ENCODE measurements at places on chromosomes 11 and 22.

- DNase-seq, result no peak
Observed at GRCh38 chr11:65817312-65817834, 16.4 kb upstream of the SNX32 start.

DNA sequence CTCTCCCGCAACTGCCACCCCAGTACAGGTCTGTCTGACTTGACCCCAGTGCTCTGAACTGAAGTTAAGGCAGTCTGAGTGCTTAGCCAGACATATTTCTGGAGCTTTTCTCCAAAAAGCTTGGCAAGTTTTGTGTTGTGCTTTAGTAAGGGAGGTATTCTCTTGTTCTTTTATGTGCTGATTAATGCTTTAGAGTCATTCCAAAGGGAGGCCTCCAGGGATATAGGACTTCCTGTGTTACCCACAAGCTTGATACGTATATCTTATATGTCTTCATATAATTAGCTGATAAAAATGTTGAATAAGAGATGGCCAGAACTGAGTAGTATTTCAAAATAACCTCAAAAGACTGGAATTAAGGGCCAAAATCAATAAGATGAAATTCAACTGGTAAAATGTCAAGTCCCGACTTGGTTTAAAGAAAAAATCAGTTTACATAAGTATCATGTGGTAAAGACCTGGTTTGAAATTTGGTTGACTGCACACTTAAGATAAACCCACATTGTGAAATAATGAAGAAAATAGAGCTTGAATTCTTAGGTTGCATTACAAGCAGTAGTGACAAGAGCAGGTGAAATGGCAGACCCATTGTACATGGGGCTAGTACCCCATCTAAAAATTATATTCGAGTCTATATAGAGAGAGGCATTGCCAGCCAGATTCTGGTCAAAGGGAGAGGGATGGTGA is 226.9 kb downstream of the SNX19 start:
- no peak for DNase-seq

DNA sequence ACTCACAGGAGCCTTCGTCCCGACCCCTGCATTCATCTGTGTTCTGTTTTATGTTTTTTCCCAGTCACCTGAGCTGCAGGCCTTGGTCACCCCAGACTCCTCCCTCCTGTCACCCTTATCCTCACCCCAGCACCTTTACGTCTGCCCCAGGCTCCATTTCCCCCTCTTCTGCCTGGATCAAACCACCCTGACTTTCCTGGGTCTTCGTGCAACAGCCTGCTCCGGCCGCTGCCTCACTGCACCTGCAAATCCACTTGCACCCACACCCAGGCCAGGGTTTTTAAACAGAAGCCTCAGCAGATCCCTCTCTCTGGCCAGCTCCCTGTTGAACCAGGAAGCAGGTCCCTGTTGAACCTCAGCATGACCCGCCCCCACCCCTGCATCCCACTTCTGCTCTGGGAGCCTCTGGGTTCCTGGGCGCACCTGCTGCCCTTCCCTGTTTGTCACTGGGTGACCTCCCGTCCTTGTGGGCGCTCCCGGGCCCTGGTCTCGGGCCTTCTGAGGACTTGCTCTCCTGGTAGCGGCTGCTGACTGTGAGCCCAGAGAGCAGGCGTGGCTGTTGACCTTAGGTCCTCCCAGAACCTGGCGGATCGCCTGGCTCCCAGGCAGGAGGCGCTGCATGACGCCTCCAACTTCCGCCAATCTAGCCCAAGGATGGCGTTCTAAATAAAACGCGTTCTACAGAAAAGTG is 12.8 kb downstream of the MAPK8IP2 start:
- no peak for DNase-seq

DNA sequence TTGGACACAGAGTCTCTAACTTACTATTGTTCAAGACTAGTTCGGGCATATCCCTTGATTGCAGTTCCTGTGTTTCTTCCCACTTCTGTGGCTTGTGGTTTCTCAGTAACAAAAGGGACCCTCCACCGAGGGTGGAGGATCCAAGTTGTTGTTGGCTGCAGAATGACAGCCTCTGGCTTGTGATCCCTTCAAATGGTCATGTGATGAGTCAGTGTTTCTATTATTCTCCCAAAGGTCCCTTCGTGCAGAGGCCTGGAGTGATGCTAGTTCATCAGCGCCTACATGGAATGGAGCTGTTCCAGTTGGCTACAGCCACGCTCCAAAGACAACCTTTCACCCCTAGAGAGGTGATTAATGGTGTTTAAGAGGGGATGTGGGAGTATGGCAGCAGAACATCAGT is 2.6 kb upstream of the VWCE start:
- DNase-seq, result peak; percentile 53

GRCh38 chr11:119324189-119324588 is 7.3 kb upstream of the MCAM start:
- no peak for DNase-seq
